ENCODE measurements at places on chromosomes 3 and 15. TPM values are rescaled to one million over a fixed set of nuclear protein-coding genes. Genes with fewer than 3 reads are reported as not detected.

- no peak for DNase-seq
These were observed 121.9 kb downstream of the TMEM266 start for GRCh38 chr15:76181705-76182107.

DNA sequence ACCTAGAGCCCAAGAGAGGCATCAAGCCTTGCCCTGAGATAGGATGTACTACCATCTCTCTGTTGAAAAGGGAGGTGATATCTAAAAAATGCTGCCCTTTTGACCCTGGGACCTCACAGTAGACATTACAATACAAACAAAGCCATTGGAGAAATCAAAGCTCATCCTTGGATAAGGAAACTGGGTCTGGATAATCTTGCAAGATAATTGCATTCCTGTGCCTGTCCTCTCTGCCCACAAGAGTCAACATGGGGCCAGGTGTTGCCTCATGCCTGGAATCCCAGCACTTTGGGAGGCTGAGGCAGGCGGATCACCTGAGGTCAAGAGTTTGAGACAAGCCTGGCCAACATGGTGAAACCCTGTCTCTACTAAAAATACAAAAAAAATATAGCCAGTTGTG is 57.3 kb upstream of the DLG1 start:
- no peak for DNase-seq

- no peak for DNase-seq
These were observed 5.1 kb downstream of the HIGD2B start for GRCh38 chr15:72680931-72681330.

DNA sequence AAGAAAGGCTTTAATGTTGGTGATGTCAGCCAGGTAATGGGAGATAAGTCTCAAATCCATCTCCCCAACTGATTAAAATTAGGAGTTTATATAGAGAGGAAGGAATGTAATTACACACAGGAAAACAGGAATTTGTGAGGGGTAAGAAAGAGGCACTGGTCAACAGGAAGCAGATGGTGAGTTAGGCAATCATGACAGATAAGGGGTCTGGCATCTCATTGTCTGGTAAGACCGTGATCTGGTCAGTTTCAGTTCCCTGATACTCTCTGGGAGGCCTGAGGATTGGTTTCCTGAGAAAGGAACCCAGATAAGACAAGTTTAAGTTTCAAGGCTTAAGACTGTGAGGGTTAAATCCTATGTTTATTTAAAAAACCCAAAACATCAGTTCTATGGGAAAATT is 414.7 kb upstream of the ARRDC4 start:
- DNase-seq: no peak

DNA sequence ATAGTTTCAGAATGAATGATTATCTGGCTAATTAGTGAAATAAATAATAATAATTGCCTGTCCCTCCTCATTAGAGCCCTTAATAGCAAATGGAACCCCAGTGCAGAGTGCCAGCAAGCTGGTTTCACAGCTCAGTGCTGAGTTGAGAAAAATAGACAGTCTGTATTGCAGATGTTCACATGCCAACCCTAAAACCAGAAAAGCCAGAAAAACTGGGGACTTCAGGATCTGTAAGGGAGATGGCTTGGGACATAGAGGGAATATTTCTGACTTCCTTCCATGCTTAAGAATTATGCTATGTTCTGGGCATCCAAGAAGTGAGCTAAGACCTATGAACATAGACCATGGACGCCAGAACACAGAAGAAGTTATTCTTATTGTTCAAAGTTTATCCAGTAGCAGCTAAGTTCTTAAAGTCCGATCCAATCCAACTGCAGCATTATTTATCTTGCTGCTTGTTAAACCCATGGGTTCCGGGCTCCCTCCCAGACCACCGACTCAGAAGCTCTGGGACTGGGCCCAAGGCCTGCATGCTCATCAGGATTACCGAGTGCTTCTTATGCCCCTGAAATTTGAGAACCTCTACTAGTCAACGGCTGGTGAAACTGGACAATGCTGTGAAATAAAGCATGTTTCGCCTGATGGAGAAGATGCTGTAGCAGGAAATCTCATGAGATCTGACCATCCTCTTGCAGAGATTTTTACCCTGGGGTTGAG is 158.3 kb downstream of the FOXB1 start:
- DNase-seq: no peak

DNA sequence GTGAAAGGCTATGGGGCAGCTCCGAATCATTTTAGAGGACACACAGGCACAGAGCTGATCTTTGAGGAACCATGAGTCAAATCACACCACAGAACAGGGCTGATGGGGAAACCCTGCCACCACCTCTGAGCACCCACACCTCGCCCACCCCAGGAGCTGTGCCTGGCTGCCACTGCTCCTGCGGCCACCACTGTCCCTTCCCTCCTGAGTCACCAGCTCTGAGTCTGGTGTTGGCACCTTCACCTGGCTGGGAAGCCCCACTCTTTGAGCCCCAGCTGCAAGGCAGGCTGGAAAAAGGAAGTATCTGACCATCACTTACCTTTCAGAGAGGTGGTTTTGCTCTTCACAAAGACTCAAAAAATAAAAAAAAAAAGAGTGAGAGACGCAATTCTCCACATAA is 63.6 kb upstream of the MEF2A start:
- no peak for DNase-seq

DNA sequence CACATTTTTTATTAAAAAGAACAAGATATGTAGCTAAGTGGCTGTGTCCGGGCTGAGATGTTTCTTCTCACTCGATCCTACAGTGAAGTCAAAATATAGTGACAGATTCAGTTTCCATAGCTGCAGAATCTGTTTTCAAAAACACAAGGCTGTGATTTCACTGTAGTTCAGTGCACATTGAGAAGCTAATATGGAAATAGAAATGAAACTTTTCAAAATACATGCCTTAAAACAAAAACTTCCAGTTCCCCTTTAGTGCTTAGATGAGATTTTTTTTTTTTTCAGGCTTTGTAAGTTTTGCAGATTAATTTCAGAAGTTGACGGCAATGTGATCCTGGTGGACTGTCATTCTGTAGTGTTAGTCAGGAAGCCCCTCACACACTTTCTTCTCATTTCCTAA is 23.8 kb upstream of the TRAK1 start:
- DNase-seq: no peak

GRCh38 chr3:108242776-108243175 is 20.6 kb upstream of the IFT57 start:
- no peak for DNase-seq

DNA sequence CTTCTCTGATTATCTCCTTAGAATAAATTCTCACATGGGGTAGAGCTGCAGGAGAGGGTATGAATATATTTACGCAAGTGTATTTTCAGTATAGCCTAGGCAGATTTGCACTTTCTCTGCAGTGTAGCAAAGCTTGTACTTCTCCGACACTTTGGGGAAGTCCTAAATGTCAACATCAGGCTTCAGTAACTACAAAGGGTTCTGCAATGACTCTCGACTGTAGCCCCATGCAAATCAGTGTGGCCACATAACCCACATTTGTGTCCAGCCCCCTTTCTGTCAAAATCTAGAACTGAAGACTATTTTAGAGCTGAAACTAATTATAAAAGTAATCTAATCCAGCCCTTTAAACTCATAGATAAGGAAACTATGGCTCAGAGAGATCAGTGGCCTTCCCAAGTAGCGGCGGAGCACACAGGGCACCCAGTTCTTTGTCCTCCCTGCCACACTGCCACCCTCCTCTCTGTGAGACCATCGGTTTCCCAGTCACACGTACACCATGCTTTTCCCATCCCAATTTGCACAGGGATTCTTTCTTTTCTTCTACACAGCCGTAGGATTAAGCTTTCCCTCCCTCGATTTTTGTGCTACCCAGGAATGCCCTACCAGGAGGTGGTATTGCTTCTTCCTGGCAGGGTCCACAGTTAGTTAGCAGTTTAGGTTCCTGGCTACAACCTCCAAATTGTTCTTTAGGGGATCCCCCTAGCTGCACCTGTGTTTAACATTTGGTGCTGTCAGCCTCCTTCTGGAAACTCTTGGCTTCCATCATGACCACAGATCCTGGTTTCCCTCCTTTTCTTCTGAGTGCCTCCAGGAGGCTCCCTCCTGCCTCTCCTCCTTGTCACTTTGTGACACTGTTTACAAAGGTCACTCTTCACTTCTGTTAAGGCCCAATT is 22.9 kb downstream of the MRAS start:
- no peak for DNase-seq

- no peak for DNase-seq
These were observed 913 bp downstream of the FAM174B start for GRCh38 chr15:92654662-92655061.

DNA sequence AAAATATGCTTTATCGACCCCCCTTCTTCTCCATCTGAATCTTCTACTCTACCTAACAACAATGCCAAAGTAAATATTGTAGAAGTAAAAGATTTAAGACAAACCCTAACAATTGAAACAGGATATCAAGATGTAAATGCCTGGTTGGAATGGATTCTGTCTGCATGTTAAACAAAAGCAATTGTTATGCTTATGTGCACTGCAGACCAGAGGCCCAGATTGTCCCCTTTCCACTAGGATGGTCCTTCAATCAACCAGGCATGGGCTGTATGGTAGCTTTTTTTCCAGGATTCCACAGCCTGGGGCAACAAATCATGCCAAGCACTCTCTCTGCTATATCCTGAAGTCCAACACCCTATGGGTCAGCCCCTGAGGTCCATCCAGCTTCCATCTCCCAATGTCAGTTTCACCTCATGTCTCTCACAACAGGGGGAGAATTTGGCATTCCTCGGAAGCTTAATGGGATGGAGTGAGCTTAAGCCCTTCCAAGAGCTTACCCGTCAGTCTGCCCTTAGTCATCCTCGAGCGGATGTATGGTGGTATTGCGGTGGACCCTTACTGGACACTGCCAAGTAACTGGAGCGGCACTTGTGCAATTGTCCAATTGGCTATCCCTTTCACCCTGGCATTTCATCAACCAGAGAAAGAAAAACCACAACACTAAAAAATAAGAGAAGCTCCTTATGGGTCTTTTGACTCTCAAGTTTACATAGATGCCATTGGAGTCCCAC is 36.2 kb downstream of the ZNF589 start:
- DNase-seq: no peak

DNA sequence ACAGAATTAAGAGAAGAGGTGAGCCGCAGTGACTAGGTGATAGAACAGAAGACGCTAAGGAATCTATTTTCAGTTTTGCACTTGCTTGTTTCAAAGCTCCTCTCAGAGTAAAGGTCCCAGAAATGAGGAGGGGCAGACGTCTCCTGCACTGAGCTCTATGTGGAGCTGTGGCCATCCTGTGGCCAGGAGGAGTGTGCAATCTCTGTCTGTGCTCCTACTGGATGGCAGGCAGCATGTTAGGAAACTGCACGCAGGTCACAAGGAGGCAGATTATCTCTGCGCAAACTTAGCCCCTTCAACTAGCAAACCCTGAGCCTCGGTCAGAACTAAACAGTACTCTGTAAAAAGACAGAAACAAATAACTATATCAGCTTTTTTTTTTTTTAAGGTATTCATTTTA is 31.1 kb upstream of the PPIB start:
- DNase-seq: no peak

GRCh38 chr3:144501467-144501866 is 529.8 kb downstream of the DIPK2A start:
- DNase-seq: no peak

APBA2 gene
- total RNA-seq: 17.7 TPM

PRSS50 gene
- not detected for total RNA-seq

Measured in H4 (cell line).